ENCODE measurements at places on chromosomes 6 and 20.

DNA sequence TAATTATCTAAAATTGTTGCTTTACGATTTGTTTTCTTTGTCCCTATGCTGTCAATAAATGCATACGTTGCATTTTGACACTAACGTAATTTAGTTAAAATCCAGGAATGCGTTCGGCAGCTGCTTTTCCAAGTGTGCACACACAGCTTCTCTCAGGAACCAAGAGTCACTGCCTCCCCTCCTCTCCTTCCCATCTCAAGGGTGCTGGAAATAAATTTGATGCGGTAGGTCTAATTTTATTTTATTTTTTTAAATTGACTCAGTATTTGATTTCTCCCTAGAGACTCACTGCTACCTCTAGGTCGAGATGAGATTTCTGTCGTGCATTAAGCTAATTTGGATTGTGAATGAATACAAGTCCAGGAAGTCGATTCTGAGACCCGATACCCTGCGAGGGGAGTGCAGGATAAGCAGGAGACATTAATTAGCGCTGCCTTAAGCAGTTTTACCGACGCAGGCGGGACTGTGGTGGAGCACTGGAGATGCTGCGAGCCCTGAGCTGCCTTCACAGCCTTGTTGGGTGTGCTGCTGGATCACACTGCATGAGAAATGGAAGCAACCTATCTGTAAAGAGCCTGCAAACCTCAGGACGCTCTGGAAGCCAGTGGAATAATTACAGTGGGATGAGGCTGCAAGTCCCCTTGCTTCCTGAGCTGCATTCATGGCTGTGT, 381.2 kb downstream of the C6orf118 start:
- DNase-seq = no peak

GRCh38 chr6:11241793-11242201, 9.3 kb upstream of the NEDD9 start:
- no peak for DNase-seq

DNA sequence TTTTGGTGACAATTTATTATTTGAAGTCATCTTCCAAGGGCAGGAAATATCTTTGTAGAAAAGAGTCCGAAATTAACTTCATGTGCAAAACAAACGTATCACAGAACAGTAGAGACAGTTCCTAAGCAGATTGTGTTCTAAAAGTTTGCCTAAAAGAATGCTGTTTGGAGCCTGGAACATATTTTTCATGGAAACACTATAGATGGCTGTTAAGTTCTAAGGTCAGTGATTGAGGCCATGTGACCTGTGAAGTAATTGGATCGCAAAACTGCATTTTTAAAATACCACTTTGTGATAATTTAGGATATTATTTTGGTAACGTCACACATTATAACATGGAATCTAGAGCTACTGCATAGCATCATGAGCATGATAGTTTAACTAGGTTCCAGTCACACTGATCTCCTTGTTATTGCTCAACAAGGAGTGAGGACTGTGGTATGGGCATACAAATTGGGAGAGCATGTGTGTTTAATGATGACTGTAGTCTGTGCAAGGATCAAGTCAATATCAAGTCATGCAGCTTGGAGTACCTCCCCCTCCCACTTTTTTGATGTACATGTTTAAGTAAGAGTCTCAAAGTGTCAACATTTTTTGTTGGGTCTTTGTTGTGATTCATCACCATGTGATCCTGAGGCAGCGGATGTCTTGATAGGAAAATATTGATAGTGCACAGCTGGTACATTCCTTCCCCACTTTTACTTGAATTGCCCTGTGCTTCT, 609.3 kb upstream of the CITED2 start:
- no peak for DNase-seq

- no peak for DNase-seq
Observed at GRCh38 chr20:1881240-1881835, 13.9 kb upstream of the SIRPA start.

DNA sequence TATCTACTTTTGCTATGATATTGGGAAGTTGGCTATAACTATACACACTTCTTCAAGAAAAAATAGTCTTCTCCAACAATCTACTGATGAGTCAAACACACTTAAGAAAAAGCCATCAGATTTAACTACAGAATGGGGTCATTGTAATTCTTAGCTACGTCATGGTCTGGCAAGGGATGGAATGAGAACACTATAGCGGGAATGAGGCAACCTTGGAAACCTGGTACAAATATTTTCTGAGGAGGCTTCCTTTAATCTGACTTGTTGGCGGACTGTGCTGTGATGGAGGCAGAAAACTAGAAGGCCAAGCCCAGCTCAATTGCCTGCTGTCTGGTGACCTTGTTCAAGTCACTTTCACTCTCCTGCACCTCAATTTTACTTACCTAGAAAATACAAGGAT, 586.8 kb upstream of the JAG1 start:
- DNase-seq = no peak

DNA sequence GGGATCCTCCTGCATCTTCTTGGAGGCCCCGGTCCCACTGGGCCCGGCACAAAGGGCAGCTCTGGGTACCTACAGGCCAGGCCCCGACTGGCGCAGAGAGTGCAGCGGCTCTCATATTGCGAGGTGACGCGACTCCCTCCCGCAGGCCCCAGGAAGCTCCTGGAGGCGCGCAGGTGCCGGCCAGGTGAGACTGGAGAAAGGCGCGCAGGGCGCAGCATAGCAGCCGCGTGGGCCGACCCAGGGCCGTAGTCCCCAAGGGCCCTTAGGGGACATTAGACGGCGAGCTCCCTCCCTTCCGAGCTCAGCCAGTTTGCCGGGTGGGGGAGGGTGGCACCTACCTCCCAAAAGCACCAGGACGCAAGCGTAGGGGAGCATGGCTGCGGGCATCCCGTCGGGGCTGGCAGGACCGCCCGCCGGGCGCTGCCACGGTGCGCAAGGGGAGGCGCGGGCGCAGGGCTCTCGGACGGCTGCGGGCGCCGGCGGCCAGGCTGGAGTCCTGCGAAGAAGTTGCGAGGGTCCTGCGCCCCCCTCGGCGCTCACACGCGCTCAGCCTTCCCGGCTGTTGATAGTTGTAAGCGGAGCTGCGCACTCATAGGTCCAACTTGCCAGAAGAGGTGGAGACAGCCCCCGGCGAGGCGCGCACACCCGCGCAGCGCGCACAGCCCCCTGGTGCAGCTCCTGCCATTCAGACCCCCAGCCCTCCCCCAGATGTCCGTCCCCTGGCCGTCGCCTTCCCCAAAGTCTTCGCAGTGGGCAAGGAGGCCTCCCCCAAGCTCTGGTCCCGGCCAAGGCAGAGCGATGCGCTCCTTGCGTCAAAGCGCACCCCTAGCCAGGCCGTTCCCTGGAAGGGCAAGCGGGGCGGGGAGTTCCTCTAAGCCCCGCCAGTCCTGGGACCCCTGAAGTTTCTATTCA, 622 bp downstream of the APCDD1L start:
- DNase-seq = no peak

GRCh38 chr6:26571592-26572296, 25.0 kb upstream of the ABT1 start:
- DNase-seq = peak; percentile 82

- DNase-seq = no peak
Observed at GRCh38 chr20:10662661-10663458, 10.9 kb downstream of the JAG1 start.

GRCh38 chr6:167919349-167919748, 78.1 kb upstream of the KIF25 start:
- DNase-seq = no peak

DNA sequence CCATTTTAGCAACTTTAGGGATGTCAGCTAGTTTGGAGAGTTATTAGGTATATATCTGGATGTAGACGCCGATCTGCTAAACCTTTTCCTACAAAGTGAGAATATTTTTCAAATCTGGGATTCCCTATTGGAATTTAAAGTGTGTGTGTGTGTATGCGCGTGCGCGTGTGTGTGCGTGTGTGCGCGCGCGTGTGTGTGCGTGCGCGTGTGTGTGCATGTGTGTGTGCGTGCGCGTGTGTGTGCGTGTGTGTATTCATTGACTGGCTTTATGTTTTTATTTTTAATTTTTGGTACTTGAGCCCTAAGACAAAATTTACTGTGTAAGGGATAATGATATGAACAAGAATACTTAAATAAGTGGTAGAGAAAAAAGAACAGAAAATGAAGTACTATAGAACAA, 8.1 kb downstream of the PRL start:
- no peak for DNase-seq

GRCh38 chr6:35401514-35401913, 50.6 kb upstream of the FANCE start:
- DNase-seq = no peak

- DNase-seq = no peak
Observed at GRCh38 chr20:57193094-57193493, 73.3 kb downstream of the BMP7 start.

Data from CD4-positive, alpha-beta T cell treated with Interleukin-21 for 1 hour (primary cell).